ENCODE measurements at places on chromosomes 16 and 17.

DNA sequence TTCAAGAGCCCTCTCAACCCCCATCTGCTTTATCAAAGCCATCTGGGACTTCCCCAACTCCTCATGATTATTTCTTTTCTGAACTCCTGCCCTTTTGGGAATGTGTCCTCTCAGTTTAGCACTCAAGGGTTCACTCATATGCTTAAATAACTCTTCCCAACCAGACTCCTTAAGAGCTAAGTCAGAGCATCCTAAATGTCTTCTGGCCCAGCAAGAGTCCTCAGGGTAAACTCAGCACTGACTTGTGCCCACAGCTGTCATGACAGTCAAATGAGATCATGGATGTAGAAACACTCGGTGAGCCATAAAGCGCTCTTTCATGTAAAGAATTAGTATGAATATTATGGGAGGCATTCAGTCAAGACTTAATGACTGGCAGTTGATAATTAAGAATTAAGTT, 85.9 kb downstream of the TEX14 start:
- no peak for DNase-seq

DNA sequence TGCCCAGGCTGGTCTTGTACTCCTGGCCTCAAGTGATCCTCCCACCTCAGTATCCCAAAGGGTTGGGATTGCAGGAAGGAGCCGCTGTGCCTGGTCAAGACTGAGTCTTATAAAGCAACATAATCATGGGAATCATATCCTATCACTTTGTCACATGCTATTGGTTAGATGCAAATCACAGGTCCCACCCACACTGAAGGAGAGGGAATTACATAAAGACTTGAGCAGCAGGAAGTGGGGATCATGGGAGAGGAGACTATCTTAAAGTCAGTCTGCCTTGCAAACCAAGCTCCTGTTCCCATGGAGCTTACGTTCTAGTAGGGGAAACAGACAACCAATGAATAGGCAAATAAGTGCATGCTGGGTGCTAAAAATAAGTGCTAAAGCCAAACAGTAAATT, 28.3 kb upstream of the TENT4B start:
- DNase-seq: no peak

GRCh38 chr17:80945736-80946135, 45.9 kb upstream of the CHMP6 start:
- no peak for DNase-seq

DNA sequence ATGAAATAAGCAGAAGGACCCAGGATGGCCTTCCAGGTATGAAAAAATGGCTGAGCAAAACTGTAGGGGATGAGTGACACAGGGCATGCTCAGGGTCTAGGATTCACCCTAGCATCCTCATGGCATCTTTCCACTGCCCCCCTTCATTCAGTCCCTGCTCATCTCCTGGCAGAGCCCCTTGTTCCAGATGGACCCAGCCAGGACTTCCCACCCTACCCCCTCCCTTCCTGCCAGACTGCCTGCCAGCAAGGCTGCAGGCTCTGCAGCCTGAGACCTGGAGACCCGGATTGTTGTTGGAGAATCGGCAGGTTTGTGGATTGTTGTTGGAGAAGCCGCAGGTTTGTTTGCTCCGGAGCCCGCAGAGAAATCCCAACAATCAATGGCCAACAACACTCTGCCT, 6.6 kb downstream of the SEZ6 start:
- no peak for DNase-seq

- no peak for DNase-seq
Measured at GRCh38 chr17:41322903-41323895, 7.7 kb upstream of the KRTAP17-1 start.

- no peak for DNase-seq
Measured at GRCh38 chr16:20853981-20854620, 46.1 kb downstream of the DCUN1D3 start.

- no peak for DNase-seq
Measured at GRCh38 chr17:67528751-67529436, 151.8 kb downstream of the PITPNC1 start.

GRCh38 chr16:84109598-84110335, 7.0 kb downstream of the MBTPS1 start:
- no peak for DNase-seq

DNA sequence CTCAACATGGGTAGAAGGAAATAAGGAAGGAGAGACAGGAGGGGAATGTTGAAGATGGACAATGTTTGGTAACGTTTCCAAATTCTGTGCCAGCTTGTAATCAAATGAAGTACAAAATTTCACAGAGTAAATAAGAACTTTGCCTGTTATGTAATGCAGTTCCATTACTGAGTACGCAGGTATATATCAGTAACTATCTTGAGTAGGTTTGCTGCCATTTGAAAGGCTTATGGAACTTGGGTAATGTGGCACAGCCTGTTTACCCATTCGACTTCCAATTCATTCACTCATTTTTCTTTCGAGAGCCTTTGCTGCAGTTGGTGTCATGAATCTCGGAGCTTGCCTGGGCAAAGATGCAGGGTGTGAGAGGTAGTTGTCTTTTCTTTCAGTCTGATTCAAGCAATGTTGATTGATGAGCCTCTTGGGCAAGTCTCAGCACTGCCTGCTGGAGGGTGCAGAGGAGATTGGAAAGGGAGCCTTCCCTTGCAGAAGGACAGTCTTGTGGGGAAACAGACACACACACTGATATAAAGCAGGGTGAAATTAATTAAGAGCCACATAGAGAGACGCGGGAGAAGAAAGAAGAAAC, 53.4 kb downstream of the ZNF18 start:
- no peak for DNase-seq

DNA sequence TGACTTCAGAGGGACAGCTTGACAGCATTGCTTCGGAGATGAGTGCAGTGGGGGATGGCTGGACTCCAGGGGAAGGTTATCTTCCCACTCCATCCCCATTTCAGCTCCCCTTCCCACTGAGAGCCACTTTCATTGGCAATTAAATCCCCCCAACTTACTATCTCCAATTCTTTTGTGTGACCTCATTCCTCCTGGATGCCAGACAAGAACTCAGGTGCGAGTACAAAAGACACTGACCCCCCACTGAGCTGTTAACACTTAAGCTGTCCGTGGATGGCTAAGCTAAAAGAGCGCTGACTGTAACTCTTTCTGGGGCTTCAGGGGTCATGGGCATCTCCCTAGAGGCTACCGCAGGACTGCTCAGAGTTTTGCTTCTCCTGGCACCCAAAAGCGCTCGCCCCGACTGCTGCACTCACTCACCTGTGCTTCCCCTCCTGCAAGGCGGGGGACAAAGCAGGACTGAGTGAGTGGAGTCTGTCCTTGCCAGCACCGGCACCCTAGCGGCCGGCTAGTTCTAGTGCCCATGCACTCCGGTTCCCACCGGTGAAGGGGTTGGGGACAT, 44.8 kb upstream of the FBXO47 start:
- no peak for DNase-seq

GRCh38 chr16:82835487-82836155, 208.9 kb downstream of the CDH13 start:
- DNase-seq: no peak

- DNase-seq: no peak
Measured at GRCh38 chr17:31495022-31495885, 103.8 kb downstream of the RAB11FIP4 start.

DNA sequence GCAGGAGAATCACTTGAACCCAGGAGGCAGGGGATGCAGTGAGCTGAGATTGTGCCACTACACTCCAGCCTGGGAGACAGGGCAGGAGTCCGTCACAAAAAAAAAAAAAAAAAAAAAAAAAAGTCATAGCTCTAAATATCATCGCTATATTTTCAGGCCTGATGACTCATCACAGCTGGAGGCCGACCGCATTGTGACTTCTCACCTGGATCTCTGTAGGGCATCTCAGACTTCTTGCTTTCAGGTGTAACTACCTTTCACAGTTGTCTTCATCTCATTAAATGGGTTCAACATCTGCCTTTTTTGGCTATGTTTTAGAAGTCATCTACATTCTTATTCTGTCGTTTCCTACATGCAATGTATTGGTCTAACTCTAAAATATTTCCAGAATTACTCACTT, 353.1 kb upstream of the MON1B start:
- no peak for DNase-seq

GRCh38 chr17:47225911-47226688, 17.0 kb downstream of the MYL4 start:
- no peak for DNase-seq

GRCh38 chr16:57935904-57936303, 35.0 kb downstream of the CNGB1 start:
- DNase-seq: no peak

DNA sequence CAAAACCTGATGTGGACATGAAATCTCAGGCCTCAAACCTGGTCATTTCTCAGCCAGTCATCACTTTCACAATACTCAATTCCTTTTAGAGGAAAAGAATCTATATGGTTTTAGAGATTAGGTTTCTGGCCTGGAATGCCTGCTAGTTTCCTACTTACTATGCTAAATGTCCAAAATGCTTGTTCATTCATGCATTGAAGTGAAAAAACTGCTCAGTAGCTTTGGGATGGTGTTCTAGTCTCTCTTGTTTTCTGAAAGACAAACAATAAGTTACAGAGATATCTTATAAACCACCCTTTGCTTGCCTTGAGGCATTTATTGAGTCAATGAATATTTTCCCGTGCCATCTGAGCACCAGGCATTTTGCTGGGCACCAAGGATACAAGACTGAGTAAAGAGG, 1146.5 kb upstream of the GOT2 start:
- DNase-seq: no peak

DNA sequence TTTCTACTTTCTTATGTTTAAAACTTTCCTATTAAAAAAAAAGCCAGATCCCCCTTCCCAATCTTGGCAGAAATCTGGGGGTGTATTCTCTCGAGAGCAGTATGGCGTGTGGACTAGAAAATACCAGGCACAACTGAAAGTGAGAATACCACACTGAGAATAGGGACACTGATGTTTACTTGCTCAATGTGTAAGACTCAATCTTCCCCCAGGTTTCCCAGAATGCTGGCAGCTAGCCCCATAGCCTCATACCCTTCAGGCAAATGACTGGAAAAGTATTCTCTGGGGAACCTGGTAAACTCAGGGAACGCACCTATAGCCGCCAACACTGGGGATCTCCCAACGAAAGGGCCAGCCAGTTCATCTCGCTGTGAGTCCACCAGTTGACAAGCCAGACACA, 15.3 kb downstream of the ZZEF1 start:
- DNase-seq: no peak

GRCh38 chr16:57844416-57845030, 42.2 kb upstream of the KIFC3 start:
- DNase-seq: no peak

DNA sequence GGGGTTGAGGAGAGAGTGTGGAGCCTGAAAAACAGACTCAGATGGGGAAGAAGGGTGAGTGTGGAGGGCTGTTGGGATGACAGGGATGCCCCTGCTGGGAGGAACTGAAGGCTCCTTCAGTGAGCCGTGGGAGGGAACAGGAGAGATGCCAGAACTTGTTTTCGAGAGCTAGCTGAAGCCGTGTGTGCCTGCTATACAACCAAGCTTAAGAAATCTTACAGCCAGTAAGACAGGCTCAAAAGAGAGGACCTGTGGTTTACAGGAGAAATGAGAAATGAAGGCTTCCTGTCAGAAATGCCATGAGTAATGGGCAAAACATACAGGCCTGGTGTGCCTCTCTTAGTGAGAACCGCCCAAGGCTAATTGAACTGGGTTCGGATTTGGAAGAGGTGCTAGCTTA, 99.6 kb downstream of the SPACA3 start:
- DNase-seq: no peak

- no peak for DNase-seq
Measured at GRCh38 chr17:76252040-76252954, 12.0 kb upstream of the RNF157 start.

GRCh38 chr17:33647956-33648355, 354.9 kb upstream of the ASIC2 start:
- DNase-seq: no peak

GRCh38 chr16:1325673-1326371, 7.6 kb upstream of the BAIAP3 start:
- no peak for DNase-seq

DNA sequence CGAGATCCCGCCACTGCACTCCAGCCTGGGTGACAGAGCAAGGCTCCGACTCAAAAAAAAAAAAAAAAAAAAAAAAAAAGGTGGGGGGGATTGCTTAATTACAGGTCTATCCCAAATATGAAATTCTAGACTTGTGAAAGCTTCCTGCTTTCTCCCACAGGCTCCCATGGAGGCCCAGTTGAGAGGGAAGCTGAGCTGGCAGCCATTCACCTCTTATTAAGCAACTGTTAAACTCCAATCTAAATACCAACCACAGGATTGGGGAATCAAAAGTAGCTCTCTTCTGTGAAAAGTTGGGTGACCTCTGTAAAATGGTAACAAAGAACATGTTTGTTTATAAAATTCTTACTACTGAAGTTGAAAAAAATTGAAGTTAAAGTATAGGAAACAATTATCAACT, 45.8 kb upstream of the STAC2 start:
- no peak for DNase-seq

DNA sequence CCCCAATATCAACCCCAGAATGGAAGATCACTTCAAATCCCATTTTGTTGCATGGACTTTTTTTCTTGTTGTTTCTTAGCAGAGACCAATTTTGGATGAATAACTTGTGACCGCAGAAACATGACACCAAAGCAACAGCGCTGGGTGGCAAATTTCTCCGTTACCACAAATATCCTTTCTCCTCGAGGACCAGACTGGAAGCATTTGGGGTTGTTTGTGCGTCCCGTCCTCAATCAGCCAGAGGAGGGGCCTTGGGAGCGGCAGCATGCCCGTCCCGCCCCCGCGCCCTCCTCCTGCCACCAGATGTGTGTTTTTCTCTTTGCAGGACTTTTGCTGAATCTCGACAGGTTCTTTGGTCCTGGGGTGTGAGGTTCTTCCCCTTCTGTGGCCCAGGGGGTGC, 282.5 kb upstream of the FOXF1 start:
- DNase-seq: no peak

DNA sequence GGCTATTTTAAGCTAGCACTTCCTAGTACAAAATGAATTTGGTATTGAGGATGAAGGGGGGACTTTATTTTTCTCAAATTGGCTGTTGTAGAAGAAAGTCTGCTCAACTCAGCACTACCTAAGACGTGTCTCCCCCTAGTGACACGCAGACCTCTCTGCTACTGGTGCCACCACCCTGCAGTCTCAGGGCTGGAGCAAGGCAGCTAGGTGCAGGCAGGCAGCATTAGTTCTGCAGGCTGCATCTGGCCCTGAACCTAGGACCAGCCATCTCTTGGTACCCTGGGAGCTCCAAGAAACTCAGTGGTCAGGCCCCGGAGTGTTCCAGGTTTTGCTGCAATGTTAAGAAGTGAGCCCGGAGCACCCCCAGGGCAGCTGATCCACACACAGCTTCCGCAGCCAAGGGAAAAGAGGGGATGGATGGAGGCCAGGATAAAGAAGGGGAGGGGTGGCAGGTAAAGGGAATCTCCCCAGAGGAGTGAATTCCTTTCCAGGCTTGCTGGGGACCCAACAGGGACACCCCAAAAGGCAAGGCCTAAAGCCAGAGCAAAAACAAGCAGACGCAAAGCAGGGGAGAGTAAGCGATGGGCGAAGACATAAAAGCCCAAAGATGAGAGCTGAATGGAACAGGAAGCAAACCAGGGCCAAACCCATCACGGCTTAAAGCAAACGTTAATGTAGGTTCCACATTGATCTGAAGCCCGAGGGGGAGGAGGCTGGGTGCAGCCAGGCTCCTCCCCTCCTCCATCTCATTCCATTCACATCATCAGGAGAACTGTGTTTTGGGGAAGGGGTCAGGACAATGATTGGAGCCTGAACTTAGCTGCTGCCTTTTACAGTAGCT, 200.5 kb downstream of the ZFHX3 start:
- no peak for DNase-seq

All from activated T-helper 1 cell treated with Interleukin-2 at 50 U/mL for 16 hours (primary cell).